Aortic smooth muscle cell (primary cell): ENCODE measurements at places on chromosomes 13 and 19. TPM values are rescaled to one million over a fixed set of nuclear protein-coding genes. Genes with fewer than 3 reads are reported as not detected.

Gene GDF15
- total RNA-seq = 41.1 and 66.9 TPM in 2 replicates

Gene SMAD9
- 5.9 and 8.2 TPM in 2 replicates for total RNA-seq

Gene CAMSAP3
- not detected in 2 replicates for total RNA-seq

Gene NUCB1
- 169 and 221 TPM in 2 replicates for total RNA-seq

Gene OR7C1
- total RNA-seq = not detected in 2 replicates

Gene ZNF358
- 6.6 and 9.5 TPM in 2 replicates for total RNA-seq

Gene FGF21
- not detected in 2 replicates for total RNA-seq

Gene ARID3A
- 6.0 and 6.1 TPM in 2 replicates for total RNA-seq

Gene RDH8
- total RNA-seq = not detected in 2 replicates

Gene DCT
- total RNA-seq = under 0.01 TPM in 1 of 2 replicates, not detected in the other

Gene IGFL2
- total RNA-seq = not detected in 2 replicates

Gene ONECUT3
- total RNA-seq = not detected in 2 replicates

Gene ZNF69
- 3.6 and 4.7 TPM in 2 replicates for total RNA-seq

Gene SYNE4
- 0.25 TPM in 1 of 2 replicates, not detected in the other for total RNA-seq

Gene ZNF571
- 2.4 and 3.0 TPM in 2 replicates for total RNA-seq

Gene TEX29
- total RNA-seq = 0.12 TPM in 1 of 2 replicates, not detected in the other

Gene PTH2
- not detected in 2 replicates for total RNA-seq

Gene ZNF253
- 2.2 and 2.9 TPM in 2 replicates for total RNA-seq

Gene MAB21L1
- total RNA-seq = 2.7 and 4.8 TPM in 2 replicates

Gene NLRP9
- total RNA-seq = not detected in 2 replicates
